Fibroblast of pulmonary artery (primary cell): ENCODE measurements at places on chromosomes 3 and 15.

DNA sequence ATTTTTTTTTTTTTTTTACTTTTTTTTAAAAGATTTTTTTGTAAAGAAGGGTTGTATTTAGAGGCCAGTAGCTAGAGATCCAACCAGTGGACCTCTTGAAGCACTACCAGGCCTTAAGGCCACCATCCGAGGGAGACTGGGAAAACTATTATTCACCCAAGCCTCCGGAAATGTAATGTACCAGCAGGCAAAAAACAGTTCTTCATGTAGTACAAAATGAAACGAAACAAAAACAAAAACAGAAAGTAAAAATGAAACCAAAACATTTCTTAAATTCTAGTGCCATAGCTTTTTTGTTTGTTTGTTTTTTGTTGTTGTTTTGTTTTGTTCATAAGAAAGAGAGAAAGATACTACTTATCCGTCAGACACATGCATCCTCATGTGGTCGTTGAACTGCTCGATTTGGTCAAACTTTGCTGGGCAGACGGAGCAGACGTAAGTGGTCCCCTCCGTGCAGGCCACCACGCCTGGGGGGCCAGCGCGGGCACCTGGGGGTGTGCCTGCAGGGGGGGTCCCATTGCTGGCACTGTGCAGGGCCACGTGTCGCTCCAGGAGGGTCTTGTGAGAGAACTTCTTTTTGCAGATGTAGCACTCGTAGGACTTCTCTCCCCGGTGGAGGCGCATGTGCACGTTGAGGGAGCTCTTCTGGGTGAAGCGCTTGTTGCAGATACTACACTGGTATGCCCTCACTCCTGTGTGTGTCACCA lies 45.0 kb downstream of the TIGIT start:
- DNase-seq = no peak

DNA sequence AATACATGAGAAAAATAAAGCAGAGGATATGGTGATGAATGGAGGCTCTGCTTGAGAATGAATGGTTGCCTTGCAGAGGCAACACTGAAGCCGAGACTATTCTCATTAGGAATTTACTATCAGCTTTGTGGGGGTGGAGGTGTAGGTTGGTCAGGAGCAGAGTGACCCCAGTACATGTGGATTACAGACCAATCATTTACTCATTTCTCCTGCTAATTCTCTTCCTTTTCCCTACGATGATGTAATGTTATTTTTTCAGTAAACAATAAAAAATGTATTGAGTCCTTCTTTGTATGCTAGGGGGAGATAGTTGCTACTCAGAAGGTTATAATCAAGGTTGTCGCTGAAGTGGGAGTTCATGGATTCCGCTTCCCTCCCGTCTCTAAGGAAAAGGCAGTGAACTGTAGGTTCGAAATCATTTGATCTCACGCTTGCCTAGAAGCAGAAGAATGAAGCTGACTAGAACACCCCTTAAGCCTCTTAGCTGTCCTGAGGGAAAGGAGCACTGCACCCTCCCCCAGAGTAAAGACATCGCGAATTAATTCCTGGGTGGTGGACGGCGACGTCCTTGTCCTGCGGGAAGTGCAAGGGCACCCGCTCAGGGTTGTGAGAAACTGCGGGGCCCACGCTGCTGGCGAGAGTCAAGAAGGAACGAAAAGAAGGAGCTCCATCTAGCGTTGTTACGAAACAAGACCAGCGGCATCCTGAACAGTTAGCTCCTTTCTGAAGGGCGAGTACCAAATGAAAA lies 213.2 kb upstream of the PFN2 start:
- DNase-seq = peak; percentile 84

DNA sequence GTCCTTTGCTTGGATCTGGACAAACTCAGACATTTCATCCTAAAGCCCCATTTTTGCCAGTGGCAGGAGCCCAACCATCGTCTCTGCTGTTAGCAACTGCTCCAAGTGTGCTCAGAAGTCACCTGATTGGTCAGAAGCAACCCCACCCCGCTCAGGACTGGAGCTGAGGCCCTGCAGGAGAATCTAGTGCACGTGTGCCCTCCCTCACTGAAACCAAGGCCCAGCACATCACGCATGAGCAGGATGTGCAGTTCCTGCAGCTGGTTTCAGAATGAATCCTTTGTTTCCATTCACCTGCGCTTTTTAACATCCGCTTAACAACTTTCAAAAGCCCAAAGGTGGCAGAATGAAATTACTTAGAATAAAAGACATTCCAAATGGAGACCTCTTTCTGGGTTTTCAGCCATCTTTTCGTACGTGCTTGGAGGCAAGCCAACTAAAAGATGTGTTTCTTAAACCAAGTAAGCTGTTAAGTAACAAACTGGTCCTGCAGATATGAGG lies 81.2 kb downstream of the SRGAP3 start:
- no peak for DNase-seq

- DNase-seq = no peak
Measured at GRCh38 chr3:46706771-46707582, 5.8 kb downstream of the TMIE start.

- DNase-seq = no peak
Measured at GRCh38 chr15:38864122-38864521, 299.5 kb upstream of the RASGRP1 start.

GRCh38 chr3:175260145-175260794 lies 401.1 kb downstream of the NAALADL2 start:
- peak; percentile 50 for DNase-seq

GRCh38 chr15:50681467-50681866 lies 5.1 kb downstream of the TRPM7 start:
- DNase-seq = no peak
